ENCODE measurements at places on chromosomes 2 and 18.

- no peak for DNase-seq
These were observed 60.0 kb upstream of the FOSL2 start for GRCh38 chr2:28332696-28333095.

- DNase-seq = no peak
These were observed 7.5 kb upstream of the RNF144A start for GRCh38 chr2:6909431-6910385.

DNA sequence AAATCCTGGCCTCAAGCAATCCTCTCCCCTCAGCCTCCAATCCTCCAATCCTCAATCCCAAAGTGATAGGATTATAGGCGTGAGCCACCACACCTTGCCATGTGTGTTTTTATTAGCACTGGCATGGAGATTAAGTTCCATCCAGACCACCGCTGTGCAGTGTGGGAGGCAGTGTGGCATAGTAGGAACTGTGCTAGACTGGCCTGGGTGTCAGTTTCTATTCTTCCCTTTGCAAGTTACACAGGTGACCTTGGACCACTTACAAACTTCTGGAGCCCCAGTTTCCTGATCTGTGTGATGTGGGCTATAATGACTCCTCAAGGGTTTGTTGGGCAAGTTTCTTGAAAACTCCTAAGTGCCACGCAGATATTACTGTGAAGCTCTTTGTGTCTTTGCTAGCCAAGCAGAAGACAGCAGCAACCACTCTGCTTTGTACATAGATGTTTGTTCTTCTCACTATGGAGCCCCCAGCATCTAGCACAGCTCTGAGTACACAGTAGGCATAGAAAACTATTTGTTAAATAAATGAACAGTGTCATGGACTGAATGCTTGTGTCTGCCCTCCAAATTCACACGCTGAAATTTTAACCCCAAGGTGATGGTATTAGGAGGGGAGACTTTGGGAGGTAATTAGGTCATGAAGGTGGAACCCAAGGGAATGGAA, 93.0 kb downstream of the LBH start:
- no peak for DNase-seq

DNA sequence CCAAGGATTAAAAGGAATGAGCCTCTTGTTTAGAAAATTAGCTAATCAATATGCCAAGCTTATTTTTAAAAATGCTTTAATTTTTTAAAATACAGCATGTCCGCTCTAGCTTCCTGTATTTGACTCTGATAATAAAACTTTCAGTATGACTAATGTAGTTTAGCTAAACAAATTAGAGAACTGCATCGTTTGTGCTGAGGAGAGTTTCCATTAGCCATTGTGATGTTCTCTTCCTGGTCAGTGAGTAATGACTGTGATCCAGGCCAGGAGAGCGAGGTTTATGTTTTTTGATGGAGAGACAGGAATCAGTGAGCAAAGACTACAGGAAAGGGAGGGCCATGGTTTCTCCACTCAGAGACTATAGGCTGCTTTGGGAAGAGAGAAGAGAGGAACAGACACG, 237.2 kb upstream of the ETAA1 start:
- no peak for DNase-seq

All from stimulated activated CD4-positive, alpha-beta T cell treated with anti-CD3 and anti-CD28 coated beads, Interleukin-15, amount 100 ng/mL, for 48 hours (primary cell).